ENCODE measurements at places on chromosomes 4 and X.
A peak's percentile ranks its signal among the peaks of the same experiment; 100 is the strongest.

- peak; percentile 2 for DNase-seq
Observed at GRCh38 chrX:41720125-41720779, 3.7 kb upstream of the GPR82 start.

- no peak for DNase-seq
Observed at GRCh38 chr4:107647591-107647990, 72.4 kb downstream of the PAPSS1 start.

DNA sequence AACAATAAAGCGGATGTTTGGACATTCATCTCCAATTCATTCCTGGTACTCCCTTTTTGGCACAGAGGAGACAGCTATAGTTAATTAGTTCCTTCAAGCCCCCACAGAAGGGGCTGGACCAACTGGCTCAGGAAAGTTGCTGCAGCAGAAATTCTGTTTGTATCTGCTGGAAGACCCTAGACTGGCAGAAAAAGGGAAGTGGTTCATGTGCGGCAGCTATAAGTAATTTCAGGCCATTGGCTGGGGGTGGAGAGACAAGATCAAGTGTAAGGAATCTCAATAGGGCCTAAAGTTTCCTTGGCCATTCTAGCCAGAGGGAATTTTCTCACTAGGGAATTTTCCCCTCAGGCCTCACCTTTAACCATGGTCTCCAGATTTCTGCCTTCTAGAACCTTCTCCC, 89.9 kb upstream of the DHX15 start:
- no peak for DNase-seq

GRCh38 chr4:119729835-119730670, 101.4 kb upstream of the PDE5A start:
- DNase-seq: no peak

- DNase-seq: no peak
Observed at GRCh38 chr4:89489338-89489771, 181.8 kb upstream of the GPRIN3 start.

DNA sequence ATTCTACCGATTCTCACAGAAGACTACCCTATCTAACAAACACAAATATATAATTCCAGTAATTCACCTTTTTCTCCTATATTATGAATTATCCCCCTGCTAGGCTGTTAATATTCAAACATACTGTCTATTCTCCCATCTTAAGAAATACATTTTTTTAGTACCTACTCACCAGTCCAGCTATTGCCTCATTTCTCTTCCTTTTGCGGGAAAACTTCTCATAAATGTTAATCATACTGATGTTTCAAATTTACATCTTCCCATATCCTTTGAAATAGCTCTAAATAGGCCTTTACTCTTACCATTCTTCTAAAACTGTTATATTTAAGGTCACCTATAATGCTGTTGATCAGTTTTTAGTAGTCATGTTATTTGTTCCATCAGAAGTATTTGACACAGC, 759.1 kb upstream of the SLIT2 start:
- no peak for DNase-seq

GRCh38 chrX:118062817-118063615, 53.6 kb downstream of the KLHL13 start:
- no peak for DNase-seq

GRCh38 chr4:44493924-44494323, 45.3 kb upstream of the KCTD8 start:
- DNase-seq: no peak

- no peak for DNase-seq
Observed at GRCh38 chrX:50707955-50708699, 105.9 kb downstream of the SHROOM4 start.

GRCh38 chrX:100928660-100929613, at the start of gene XKRX:
Gene XKRX (minus strand): TSS chrX:100928917. CDS start chrX:100928304, 613 bp downstream.
- DNase-seq: peak; percentile 29

DNA sequence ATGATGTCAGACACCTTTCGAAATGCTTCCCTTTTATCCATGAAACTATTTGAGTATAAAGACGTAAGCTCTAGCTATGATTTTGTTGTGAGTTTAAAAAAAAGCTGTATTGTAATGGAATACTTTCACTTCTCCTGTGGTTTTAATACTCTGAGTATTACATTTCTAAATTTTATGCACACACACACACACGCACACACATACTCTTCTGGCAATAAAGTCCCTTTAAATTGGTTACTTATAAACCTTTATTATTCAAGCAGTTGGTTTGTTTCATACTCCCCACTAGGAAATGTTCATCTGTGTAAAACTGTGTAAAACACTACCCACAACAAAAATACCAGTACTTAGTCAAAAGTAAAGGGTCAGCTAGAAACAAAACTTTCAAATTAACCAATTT, 18.2 kb downstream of the VAMP7 start:
- DNase-seq: no peak

DNA sequence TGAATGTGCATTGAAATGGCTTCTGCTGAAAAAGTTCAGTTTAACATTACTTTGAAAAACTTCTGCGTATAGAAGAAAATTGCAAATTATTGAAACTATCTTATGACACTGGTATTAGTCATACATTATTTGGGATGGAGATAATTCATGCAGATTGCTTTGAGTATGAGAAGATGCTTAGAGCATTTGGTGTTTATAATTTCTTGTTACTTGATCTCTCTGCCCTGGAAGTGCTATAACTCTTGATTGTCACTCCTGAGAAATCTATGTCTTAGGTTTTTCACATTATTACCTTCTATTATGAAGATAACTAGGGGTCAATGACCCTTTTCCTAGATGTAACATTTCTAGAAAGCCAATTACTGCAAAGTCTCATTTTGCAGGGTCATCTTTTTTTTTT, 36.4 kb downstream of the TMEM131L start:
- DNase-seq: no peak

DNA sequence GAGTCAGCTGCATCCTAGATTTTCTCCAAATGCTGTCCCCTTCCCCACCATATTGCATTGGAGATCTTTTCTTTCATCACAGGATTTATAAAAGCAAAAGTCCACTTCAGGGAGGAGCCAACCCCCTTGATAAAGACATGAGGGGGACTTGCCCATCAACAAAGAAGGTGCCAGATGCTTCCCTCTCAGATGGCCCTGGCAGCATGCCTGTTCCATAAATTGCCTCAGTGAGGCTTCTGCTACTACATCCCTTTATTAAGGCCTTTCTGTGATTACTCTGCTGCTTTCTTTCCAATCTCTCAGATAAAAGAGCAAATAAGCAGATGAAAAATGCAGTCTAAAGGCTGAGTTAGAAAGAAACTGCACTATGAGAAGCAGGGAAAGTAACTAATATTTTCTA, 511.6 kb downstream of the PACRGL start:
- DNase-seq: no peak

DNA sequence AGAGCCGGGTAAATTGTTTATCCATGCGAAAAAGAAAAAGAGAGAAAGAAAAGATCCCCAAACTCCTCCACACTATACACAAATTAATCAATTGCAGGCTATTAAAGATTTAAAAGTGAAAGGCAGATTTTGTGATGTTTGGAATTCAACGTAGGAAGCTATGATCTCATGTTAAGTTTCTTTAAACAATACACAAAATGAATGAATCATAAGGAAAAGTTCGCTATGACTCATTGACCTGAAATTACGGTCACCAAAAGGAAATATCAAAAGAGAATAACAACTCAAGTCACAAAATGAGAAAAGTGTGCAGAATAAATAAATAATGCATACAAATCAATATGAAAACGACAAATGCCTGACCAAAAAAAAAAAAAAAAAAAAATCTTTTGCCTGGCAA, 28.6 kb downstream of the CLNK start:
- DNase-seq: no peak

GRCh38 chr4:71930459-71930858, 101.3 kb upstream of the NPFFR2 start:
- no peak for DNase-seq

DNA sequence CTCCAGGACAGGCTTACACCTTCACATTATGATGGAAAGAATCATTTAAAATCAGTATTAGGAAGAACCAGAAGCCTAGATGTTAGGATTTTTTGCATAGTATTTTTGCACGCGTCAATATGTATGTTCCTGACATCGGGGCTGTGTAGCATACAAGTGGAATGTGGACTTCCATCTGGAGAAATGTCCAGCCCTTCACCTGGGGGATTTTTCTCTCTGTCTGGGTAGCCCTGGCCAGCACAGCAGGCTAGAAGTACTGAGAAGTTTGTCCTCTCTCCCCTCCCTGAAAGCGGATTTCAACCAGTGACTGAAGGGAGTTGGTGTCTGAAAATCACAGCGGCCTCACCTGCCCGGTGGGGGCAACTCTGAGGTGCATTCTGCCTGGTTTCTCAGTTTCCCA, 10.4 kb upstream of the KLHL8 start:
- no peak for DNase-seq

GRCh38 chr4:103496800-103497199, 223.0 kb downstream of the TACR3 start:
- DNase-seq: no peak

- DNase-seq: no peak
Observed at GRCh38 chr4:94307231-94307871, 35.3 kb downstream of the HPGDS start.

DNA sequence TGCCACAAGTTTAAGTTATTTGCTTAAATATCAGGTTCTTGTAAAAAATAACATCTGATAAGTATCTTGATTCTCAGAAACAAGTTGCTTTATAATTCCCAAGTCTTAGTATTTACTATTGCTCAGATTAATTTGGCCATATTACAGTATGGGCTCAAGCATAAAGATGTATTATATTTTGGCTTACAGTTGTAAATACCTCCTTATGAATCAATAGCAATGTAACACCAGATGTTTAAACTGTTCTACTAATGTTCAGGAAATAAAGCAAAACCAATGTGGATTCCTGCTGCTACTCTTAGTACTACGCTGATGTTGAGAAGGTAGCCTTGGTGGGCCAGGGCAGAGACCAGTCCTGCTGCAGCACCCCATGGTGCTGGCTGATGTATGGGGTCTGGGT, 102.7 kb downstream of the MGST2 start:
- no peak for DNase-seq

DNA sequence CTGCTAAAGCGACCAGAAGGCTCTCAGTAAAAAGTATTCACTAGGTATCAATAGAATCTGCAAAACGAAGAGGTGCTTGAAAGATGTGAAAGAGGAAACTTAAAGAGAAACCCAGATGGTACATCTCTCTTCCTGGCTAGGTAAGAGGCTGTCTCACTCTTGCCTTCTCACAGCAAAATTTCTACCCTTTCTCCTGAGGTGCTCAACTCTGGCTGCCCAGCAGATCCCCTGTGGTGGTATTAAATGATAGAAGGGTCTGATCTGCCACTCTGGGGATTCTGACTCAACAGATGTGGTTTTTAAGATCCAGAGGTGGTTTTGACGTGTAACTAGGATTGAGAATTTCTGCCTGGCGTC, 14.9 kb upstream of the TSPAN5 start:
- no peak for DNase-seq

DNA sequence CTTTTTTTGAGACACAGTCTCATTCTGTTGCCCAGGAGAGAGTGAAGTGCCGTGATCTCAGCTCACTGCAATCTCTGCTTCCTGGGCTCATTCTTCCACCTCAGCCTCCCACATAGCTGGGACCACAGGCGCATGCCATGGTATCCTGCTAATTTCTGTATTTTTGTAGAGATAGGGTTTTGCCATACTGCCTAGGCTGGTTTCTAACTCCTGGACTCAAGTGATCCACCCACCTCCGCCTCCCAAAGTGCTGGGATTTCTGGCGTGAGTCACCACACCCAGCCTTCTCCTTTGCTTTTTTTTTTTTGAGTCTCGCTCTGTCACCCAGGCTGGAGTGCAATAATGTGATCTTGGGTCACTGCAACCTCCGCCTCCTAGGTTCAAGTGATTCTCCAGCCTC, 94.1 kb downstream of the PDS5A start:
- DNase-seq: no peak

- DNase-seq: no peak
Observed at GRCh38 chr4:20288846-20289512, 37.3 kb downstream of the SLIT2 start.

GRCh38 chr4:5615496-5616075, 92.8 kb downstream of the EVC2 start:
- no peak for DNase-seq

DNA sequence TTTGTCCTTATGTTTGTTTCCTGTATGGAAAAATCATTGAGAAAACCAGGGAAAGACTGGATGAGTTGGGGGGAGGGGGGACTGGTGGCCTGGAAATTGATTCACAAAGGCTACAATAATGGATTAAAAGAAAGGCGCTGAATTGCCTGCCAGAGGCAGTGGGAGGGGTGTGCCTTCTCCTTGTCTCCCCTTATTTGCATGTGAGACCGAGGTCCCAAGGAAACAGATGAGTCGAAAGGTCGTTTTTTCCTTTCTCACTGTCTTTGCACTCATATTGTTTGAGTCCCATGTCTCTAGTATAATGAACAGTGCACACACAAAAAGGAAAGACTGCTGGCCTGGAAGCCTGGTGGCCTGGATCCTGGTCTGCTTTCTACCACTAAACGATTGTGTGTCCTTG, 86.6 kb upstream of the ZDHHC15 start:
- DNase-seq: no peak

DNA sequence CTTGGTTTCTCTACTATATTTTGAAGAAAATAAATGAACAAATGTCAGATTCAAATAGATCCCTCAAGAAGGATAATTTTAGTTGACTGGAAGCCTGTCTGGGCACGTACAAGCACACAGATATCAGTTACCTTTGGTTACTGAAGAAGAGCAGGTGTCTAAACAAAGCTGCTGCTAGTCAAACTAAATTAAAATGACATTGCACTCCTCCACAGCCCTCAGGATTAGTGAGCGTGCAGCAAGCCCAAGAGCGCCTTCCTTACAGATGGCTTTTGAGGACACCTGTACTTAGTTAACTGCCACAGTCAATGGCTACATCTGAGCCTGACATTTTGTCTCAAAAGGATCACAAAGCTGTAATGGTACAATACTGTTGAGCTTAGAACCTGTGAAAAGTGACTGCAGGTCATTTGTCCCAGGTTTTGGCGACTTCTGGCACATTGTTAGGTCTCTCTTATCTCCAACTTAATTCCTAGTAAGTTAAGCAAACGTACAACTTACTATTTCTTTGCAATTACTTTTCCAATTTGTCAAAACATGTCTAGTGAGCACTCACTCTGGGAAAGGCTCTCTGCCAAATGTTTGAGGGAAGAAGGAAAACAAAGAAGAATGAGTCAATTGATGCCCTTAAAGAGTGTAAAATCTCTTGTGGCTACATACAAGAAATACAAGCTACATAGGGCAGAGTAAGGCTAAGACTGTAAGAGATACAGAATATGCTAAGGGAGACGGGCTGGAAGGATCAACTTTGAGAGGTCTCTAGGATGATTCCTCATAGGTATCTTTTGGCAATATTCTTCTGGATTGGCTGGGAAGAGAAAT, 25.6 kb upstream of the DAPP1 start:
- no peak for DNase-seq

DNA sequence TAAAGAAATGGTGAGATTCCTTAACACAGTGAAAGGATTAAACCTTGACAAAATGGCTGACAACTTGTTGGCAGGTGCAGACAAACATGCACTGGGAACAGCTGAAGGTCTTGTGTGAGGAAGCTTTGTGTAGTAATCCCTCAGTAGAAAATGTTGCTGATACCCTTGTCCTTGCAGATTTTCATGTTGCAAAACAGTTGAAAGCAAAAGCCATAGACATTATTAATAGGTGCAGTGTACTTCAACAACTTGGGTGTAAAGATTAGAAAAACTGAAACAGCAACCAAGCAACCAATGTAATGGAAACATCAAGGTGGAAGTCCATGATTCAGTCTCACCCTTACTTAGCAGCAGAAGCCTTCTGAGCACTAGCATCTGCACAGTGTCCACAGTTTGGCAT, 29.8 kb downstream of the UGT2B7 start:
- DNase-seq: no peak

GRCh38 chrX:11672213-11672612, 6.5 kb upstream of the ARHGAP6 start:
- DNase-seq: no peak
